Daoy (cell line): ENCODE measurements at places on chromosomes 2 and 18. TPM values are rescaled to one million over a fixed set of nuclear protein-coding genes. Genes with fewer than 3 reads are reported as not detected.

- peak; percentile 87 for DNase-seq
These were observed at the start of gene RFX8 for GRCh38 chr2:101474731-101475384. Gene RFX8, minus strand, starts transcription at chr2:101475112. Its CDS starts 8,264 bp downstream, at chr2:101466848.

GRCh38 chr2:200306931-200307723 is 634 bp downstream of the SPATS2L start:
- peak; percentile 67 for DNase-seq

DNA sequence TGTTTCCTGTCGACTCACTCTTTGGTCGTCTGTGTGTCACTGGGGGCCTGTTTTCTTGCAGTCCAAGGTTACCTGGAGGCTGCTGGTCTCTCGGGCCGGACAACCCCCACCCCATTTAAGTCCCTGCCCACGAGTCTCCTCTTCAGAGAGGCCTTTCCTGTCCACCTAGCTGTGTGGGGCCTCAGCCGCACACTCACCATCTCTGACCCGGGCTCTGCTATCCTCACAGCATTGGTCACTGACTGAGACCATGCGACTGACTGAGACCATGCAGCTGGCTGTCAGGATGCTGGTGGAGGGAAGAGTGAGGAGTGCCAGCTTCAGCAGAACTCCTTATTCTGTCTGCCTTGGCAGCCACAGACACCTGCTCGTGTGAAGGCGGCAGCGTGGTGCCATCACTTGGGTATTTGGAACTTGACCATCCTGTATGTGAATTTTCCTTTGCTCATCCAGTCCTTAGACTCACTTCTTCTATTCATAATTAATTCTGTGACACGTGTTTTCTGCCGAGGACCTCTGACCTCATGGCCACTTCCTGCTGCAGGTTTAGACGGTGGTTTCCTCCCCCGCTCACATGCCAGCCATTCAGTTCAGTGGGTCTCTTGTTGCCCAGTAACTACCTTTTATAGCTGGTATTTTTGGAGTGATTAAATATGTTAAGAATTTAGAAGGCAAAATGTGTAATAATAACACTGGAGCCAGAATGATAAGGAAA is 47.5 kb upstream of the ASB1 start:
- DNase-seq, result peak; percentile 62

GRCh38 chr2:16633621-16634430 is 31.8 kb downstream of the CYRIA start:
- peak; percentile 75 for DNase-seq

LOXHD1 gene
- total RNA-seq, result not detected in 2 replicates

DNA sequence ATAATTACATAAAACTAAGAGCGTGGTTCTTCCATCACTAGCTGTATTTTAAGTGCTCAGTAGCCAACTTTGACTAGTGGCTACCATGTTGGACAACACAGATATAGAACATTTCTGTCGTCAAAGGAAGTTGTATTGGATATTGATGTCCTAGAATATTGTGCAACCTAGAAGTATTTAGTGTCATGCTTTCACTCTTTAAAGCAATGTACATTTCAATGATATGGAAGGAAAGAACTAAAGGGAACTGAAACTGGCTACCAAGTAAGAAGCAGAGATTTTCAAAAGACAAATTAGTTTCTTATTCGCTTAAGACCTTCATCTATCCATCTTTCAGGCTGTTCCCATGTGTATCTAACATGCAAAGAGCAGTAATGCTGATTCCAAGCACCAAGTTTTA is 85.4 kb upstream of the EML6 start:
- DNase-seq, result no peak

DNA sequence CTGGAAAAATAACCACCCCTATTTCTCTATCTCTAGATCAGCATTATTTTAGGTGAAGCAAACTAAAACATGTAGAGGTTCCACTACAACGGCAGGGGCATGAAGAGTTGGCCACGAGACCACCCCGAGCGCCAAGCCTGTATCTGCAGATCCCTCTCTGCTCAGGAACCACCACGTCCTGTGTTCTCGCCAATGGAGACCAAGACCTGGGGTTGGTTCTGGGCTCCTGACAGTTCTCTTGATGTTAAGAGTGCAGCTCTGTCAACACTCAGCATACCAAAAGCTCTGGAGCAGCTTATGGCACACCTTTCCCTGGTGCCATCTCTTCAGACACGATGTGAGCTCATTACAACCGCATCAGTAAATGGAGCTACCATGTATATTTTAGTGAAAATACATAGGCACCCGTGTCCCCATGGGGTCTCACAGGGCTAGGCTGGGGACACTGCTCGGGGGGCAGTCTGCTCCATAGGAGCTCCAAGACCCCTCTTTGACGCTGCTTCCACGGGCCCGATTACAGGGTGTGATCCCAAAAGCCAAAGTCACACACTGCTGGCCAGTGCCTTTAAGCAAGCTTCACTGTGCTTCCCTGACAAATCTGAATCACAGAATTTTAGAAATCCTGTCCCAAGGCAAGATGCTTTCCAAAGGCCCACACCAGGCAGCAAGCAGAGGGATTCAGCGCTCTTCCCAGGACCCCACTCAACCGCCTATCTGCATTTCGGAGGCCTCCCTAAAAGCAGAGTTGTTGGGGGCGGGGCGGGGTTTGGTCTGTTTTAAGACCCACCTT is 72.2 kb downstream of the EMILIN2 start:
- DNase-seq, result no peak

GRCh38 chr18:78454221-78454620 is 525.4 kb upstream of the SALL3 start:
- DNase-seq, result no peak

ANKRD62 gene
- total RNA-seq, result not detected in 2 replicates

VIL1 gene
- 0.06 TPM in 1 of 2 replicates, not detected in the other for total RNA-seq

DNA sequence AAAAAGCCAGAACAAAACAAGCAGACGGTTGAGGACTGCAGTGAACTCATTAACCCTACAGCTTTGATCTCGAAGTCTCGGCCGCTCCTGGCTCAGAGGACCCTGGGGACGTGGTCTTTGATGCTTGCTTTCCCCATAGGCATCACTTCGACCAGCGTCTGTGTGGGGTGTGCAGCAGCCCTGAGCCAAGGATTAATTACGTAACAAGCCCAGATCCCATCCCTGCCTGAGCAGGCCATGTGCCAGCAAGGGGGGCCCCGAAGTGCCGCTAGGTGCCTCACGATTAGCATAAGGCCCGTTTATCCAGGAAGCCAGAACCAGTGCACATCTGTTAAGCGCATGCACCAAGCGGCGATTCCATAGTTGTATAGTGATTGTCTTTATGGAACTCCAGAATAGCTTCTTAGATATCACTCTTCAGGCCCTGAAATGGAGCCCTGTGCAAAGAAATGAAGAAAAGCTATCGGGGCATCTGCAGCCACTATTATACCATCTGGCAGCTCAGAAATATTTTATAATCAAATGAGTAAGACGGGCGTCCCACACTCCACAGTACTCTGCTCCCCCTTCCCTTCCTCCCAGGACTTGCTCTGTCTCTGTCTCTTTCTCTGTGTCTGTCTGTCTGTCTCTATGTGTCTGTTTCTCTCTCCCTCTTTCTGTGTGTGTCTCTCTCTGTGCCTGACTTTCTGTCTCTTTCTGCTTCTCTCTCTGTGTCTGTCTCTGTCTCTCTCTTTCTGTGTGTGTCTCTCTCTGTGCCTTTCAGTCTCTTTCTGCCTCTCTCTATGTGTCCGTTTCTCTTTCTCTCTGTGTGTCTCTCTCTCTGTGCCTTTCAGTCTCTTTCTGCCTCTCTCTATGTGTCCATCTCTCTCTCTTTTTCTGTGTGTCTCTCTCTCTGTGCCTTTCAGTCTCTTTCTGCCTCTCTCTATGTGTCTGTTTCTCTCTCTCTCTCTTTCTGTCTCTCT is 41.7 kb downstream of the HPCAL1 start:
- no peak for DNase-seq

DNA sequence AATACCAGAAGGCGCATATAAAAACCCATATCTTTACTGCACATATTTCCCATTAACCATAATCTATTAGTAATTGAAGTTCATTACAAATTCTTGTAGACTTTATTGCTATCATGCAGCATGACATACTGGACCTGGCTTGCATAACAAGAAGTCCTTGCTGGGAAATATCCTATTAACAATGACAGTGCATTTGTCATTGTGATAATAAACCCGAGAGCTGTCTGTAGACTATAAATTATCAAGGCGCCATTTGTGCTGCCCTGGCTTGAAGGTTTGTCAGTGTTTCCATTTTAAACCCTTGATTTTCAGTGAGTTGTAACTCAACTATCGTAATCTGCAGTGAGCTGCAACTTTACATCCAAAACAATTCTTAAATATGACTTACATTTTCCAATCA is 59.0 kb downstream of the HNMT start:
- DNase-seq, result no peak

EML6 gene
- total RNA-seq, result 1.0 and 2.1 TPM in 2 replicates

DNA sequence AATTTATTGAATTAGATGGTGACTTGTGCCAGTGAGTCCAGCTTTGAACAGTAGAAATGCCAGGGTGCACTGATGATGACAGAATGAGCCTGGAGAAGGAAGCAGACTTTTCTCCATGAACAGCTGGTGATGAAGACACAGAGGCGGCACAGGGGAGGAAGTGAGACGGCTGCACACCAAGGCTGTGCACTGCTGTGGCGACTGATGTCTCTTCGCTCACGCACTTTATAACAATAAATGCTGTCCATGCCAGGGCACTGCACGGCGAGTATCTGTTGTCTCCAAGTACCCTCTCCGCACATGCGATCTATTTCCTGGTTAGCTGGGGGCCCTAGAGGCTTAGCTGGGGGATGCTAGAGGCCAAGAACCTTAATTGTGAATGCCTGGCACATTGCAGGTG is 175.2 kb downstream of the TMEM200C start:
- DNase-seq, result no peak

- no peak for DNase-seq
These were observed 138.2 kb downstream of the MBD2 start for GRCh38 chr18:54086046-54086802.

DNA sequence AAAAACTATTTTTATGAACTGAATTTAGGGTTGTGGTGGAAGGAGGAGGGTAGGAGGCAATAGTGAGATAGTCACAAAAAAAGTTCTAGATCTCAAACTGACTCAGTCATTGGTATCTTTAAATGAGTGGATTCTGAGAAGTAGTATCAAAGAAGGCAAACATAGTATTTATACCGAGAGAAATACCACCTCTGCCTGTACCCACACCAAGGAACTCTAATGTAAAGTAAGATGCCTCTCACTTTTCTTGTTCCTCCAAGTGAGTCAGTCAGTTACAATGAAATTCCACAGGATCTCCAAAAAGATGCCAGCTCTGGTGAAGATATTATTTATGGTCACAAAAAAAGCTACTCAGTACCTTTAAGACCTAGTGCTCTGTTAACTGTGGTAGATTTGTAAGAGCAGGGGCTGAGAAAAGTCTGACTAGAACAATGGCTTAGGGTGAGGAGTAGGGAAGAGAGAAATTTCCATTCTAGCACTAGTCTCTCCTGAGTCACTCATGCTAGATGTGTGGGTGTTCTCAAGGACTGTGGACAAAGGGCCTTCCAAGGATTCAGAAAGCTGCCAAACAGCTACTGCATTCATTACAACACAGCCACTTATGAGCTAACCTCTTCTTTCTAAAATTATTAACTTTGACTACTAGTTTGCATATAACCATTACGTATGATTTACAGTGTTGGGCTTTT is 36.3 kb downstream of the YWHAQ start:
- DNase-seq, result peak; percentile 75

GRCh38 chr2:229231328-229231868 is 39.7 kb downstream of the PID1 start:
- DNase-seq, result no peak

- no peak for DNase-seq
These were observed 105.8 kb upstream of the MCFD2 start for GRCh38 chr2:47021301-47022009.

- DNase-seq, result no peak
These were observed 381.6 kb downstream of the SUCLG1 start for GRCh38 chr2:84077496-84077895.

LHCGR gene
- total RNA-seq, result not detected in 2 replicates

POTEC gene
- total RNA-seq, result 2.9 and 3.8 TPM in 2 replicates

DNA sequence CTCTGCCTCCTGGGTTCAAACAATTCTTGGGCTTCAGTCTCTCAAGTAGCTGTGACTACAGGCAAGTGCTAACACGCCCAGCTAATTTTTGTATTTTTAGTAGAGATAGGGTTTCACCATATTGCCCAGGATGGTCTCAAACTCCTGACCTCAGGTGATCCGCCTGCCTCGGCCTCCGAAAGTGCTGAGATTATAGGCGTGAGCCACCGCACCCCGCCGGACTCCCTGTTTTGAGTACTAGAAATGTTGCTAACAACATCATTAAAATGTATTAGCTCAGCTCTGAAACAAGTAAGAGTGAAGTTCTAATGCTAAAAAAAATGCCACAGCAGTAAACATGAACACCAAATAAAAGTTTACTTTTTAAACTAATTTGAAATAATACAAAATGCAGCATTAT is 937.7 kb downstream of the CPS1 start:
- DNase-seq, result no peak

- no peak for DNase-seq
These were observed 29.5 kb upstream of the IL1R2 start for GRCh38 chr2:101962309-101962708.

DNA sequence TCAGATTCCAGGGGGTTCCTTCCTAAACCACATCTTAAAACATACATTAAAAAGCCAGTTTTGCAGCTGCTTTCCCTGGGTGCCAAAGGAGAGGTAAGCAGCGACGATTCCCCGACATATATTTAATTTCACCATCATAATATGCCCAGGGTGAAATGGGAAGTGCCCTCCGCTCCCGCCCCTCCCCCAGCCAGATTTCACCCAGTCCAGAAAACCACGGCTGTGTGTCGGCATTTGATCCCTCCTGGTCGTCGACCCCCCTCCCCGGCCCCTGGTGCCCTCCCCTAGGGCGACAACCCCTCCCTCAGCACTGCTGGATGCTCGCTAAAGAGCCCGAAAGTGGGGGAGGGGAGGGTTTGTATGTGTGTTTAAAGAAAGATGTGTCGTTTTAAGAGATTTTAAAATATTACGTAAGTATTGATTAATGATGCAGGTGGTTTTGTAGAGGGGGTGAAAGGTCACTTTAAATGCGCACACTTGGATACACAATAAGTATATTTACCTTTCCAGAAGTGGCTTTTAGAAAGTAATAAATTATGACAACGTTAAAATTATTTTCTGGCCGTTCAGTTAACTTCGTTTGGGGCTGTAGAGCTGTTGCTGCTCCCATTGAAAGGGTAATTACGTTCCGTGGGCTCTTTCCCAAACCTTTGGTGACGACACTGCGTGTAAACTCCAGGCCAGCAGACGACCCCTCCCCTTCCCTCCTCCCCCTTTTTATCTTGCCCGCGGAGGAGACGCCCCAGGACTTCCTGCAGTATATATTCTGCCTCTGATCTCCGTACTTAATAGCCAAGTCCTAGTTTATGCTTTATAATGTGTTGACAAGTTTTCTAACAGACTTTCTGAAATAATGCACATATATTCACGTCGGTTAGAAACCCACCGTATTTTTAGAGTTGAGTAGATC is 3.4 kb upstream of the BCL11A start:
- DNase-seq, result peak; percentile 19

- no peak for DNase-seq
These were observed 140.5 kb upstream of the PELI1 start for GRCh38 chr2:64284751-64285150.

CNDP2 gene
- total RNA-seq, result 28.6 and 32.2 TPM in 2 replicates

ANKRD30BL gene
- not detected in 2 replicates for total RNA-seq

POU3F3 gene
- total RNA-seq, result 5.8 and 6.5 TPM in 2 replicates

DNA sequence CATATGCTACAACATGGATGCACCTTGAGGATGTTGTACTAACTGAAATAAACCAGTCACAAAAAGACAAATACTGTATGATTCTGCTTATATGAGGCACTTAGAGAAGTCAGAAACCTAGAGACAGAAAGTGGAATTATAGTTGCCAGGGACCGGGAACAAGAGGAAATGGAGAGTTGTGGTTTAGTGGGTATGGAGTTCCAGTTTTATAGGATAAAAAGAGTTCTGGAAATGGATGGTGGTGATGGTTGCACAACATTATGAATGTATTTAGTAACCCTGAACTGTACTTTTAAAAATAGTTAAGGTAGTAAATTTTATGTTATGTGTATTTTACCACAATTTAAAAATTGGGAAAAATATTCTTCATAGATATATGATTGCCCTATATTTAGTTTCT is 97.7 kb downstream of the DPP4 start:
- no peak for DNase-seq
